Stimulated activated naive CD4-positive, alpha-beta T cell (primary cell): ENCODE measurements at places on chromosomes 6 and 20.

GRCh38 chr6:170434117-170434820 lies 118.8 kb downstream of the PSMB1 start:
- no peak for DNase-seq

DNA sequence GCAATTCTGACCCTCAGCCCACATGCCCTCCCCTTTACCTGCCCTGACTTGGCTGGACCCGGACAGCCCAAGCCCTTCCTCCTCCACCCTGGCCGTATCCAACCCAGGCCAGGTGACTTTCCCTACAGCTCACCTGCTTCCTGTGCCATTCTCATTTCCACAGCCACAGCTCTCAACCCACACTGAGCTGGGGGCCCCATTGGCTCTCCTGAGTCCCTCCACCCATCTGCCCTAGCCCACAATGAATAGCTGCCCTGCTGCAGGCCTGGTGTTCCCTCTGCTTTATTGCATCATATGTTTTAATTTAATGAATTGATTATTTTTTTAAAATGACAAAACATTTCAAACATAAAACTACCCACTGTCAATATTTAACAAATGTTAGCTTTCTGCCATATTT lies 118.5 kb upstream of the BACH2 start:
- no peak for DNase-seq

GRCh38 chr20:48944663-48945297 lies 23.3 kb downstream of the ARFGEF2 start:
- no peak for DNase-seq

- DNase-seq, result no peak
Measured at GRCh38 chr20:50710492-50711063, 19.2 kb upstream of the RIPOR3 start.

- DNase-seq, result no peak
Measured at GRCh38 chr6:139060332-139060731, 31.8 kb downstream of the ABRACL start.

DNA sequence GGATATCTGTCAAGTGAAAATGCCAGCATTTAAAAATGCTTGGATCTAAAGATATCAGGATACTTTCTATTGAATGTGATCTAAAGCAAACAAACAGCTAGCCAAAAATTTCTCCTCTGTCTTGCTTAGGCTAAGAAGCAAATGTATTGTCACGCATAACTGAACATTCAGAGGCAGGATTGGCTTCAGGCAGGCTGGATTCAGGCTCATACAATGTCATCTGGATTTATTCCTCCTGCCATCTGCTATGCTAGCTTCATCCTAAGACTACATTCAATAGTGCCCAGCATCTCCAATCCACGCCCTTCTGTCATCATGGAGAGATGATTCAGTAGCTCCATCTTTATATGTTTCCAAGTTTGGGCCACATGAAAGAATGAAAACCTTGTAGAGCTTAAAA lies 27.1 kb downstream of the PFDN4 start:
- no peak for DNase-seq

GRCh38 chr6:113595911-113596376 lies 261.2 kb upstream of the MARCKS start:
- DNase-seq, result no peak

- DNase-seq, result no peak
Measured at GRCh38 chr6:155303361-155303870, 10.9 kb downstream of the TFB1M start.

DNA sequence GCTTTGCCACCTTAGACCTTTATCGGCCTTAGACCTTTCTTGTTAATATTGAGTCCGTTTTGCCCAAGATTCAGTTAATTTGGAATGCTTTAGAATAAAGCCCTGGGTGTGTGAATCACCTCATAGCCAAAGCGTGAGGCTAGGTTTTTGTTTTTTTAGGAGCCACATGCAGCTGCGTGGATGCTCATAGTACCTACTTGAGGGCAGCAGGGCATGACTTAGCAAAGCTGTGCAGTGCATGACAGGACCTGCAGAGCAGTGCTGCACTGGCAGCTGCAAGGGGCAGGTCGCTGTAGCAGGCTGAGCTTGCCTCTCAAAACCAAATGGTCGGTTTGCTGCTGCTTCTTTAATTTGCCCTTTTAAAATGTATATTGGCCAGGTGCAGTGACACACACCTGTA lies 116.1 kb downstream of the JAG1 start:
- no peak for DNase-seq

- no peak for DNase-seq
Measured at GRCh38 chr6:73774311-73774774, 78.3 kb downstream of the CD109 start.

DNA sequence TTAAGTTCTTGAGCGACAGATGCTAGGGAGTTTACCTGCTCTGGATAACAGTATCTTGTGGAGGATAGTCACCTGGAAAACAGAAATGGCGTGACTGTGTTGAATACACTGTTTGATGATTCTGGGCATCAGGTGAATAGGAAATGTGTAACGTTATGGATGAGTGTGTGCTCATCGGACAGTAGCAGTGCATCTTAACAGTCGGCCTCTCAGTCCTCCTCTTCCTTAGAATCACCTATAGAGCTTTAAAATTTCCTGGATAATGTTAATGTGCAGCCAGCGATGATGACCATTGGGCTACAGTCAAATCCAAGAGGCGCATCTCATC lies 217.7 kb downstream of the OR2B2 start:
- DNase-seq, result no peak

- DNase-seq, result no peak
Measured at GRCh38 chr20:19466206-19466928, 253.9 kb downstream of the SLC24A3 start.

DNA sequence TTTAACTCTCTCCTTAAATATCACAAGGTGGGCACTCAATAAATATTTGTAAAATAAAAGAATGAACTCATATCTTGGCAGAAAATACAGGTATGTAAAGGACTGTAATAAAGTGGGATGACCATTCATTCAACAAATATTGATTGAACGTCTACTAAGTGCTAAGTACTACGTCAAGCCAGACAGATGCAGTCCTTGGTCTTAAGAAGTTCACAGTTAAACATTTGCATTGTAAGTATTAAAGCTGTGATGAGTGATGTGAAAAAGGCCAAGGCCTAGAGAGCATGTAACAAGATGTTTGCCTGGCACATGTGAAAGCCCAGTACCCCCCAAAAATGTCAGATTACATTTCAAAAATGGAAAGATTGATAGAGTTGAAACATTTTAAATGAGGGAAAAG lies 130.1 kb upstream of the TMEM170B start:
- DNase-seq, result no peak

DNA sequence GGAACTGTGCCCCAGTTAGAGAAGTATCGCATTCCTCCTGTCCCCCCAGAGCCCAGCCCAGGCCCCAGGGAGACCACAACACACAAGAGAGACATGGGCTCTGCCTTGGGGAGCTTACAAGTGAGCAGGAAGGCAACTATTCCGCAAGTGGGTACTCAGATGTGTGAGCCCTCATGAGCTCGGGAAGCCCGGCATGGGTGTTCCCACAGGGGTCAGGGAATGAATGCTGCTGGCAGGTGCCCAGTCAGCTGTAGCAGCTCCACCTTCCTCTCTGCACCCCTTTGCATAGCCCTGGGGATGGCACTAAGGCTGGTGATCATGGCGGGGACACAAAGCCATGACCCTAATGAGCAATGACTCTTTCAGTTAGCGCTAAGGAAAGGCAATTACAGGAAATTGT lies 194.1 kb downstream of the SYNDIG1 start:
- DNase-seq, result no peak

- DNase-seq, result peak; percentile 62
Measured at GRCh38 chr20:5001174-5002076, at the start of gene SLC23A2. TSS of gene SLC23A2 (minus strand) at chr20:5001510. CDS start at chr20:4932562, 68,948 bp downstream.

DNA sequence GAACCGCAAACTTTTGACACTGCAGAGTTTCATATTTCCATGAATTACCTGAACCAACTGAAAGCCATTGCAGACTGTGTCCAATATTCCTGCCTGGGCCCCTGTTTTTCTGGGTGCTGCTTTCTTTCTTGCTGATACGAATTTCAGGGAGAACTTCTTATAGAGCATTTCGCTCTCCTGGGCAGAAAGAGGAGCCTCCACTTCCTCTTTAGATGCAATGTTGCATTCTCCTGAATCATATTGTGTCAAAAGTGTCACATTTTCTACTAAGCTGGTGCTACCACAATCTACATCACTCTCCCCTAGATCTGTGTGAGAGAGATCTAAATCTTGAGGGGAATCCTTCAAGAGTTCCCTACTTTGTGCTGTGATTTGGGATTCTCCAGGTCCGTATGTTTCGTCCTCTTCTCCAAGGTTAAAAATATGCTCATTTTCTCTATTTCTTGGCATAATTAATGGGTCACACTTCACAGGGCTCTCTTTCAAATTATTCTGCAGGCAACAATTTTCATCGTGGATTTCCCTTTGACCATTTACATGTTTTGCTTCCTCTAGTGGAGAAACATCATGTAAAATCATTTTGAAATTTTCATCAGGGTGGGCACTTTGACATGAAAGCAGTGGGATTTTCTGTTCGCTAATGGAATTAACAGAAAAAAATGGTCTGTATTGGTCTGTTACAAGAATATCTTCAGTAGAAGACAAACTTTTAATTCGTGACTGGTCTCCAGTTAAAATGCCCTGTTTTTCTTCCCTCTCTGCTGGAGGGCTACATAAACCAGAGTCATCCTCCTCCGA lies 102.3 kb downstream of the DST start:
- DNase-seq, result no peak

GRCh38 chr6:168609026-168609685 lies 168.2 kb downstream of the SMOC2 start:
- no peak for DNase-seq

DNA sequence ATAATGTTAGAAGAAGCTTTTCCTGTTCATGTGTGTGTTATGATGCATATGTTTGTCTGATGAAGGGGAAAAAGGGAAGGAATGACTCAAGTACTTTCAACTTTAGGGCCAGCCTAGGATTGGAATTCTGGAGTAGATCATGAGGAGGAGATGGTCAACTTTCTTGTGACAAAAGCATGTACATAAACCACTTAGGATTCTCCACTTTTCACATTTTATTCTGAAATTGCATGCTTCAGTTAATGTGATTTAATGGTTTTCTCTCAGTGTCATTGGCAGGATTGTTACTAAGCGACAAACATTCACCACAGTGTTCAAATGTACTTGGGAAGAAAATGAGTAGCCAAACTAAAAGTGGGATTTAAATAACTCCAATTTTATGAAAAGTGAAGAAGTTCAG lies 80.1 kb downstream of the UTRN start:
- DNase-seq, result no peak

GRCh38 chr6:75246386-75246785 lies 2.8 kb upstream of the COX7A2 start:
- no peak for DNase-seq

GRCh38 chr6:144678844-144679243 lies 393.7 kb downstream of the UTRN start:
- DNase-seq, result no peak

DNA sequence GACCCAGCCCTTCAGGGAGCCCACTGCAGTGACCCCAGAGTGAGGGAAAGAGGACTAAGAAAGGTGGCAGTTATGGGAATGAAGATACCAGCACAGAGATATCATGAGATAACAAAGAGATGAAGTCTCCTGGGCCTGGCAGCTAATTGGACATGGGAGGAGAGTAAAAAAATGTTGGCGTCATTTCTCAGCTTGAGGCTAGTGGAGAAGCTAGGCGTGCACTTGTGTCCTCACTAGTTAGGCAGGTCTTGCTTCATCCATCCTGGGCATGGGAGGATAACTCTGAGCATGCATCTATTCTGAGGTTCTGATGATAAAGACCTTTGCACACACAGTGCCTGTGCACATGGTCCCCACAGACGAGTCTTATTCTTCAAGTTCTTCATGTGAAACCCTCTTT lies 4.1 kb upstream of the GFOD1 start:
- no peak for DNase-seq

DNA sequence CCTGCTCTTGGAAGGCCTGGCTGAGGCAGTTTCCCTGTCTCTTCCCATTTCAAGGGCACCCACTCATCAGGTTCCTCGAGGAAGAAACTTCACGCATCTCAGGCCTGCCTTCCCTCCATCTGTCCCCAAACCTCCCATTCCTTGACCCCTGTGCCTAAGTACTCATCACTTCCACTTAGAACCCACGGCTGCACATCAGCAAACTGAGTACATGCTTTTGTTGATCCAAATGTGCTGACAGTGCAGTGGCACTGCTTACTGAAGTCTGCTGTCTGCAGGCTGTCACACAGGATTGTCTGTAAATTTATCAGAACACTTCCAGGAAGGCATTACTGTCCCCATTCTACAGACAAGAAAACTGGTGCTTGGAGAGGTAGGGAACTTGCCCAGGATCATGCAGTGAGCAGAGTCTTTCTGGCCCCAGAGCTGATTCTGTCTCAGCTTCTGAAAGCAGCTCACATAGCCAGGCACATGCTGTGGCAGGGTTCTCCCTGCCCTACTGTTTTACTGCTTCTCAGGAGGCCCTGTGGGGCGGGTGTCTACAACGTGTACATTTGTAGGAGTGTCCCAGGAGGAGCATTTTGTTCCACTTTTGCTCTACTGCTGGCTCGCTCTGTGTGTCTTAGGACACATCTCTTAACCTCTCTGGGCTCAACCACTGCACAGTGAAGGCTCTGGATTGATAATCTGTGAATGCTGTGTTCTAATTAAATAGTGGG lies 64.2 kb upstream of the XRN2 start:
- no peak for DNase-seq

- no peak for DNase-seq
Measured at GRCh38 chr6:127963495-127963894, 62.6 kb upstream of the THEMIS start.

- no peak for DNase-seq
Measured at GRCh38 chr20:1305712-1306111, 23.2 kb downstream of the SDCBP2 start.

- no peak for DNase-seq
Measured at GRCh38 chr20:31835554-31835953, 9.8 kb downstream of the FOXS1 start.
